ENCODE measurements at places on chromosomes 12 and 14.

- no peak for DNase-seq
Measured at GRCh38 chr14:23386999-23387398, 10.2 kb downstream of the CMTM5 start.

DNA sequence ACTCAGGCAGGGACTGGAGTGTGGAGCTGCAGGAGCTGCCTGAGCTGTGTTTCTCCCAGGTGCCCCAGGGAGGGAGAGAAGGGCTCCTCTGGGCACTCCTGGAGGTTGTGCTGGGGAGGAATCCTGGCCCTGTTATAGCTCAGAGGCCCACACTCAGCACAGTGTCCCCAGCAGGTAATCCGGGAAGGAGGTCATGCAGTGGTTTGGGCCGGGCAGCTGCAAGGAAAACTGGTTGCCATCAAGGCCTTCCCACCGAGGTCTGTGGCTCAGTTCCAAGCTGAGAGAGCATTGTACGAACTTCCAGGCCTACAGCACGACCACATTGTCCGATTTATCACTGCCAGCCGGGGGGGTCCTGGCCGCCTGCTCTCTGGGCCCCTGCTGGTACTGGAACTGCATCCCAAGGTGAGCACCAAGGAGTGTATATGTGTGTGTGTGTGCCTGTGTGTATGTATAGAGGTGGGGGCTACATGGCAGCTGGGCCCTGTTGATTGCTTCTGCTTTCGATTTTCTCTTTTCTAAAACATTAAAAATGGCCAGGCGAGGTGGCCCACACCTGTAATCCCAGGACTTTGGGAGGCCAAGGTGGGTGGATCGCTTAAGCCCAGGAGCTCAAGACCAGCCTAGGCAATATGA is 2.0 kb downstream of the AMHR2 start:
- DNase-seq, result no peak

GRCh38 chr14:99586761-99587459 is 17.1 kb downstream of the CCDC85C start:
- no peak for DNase-seq

GRCh38 chr14:70213721-70214282 is 25.1 kb upstream of the SLC8A3 start:
- DNase-seq, result no peak

DNA sequence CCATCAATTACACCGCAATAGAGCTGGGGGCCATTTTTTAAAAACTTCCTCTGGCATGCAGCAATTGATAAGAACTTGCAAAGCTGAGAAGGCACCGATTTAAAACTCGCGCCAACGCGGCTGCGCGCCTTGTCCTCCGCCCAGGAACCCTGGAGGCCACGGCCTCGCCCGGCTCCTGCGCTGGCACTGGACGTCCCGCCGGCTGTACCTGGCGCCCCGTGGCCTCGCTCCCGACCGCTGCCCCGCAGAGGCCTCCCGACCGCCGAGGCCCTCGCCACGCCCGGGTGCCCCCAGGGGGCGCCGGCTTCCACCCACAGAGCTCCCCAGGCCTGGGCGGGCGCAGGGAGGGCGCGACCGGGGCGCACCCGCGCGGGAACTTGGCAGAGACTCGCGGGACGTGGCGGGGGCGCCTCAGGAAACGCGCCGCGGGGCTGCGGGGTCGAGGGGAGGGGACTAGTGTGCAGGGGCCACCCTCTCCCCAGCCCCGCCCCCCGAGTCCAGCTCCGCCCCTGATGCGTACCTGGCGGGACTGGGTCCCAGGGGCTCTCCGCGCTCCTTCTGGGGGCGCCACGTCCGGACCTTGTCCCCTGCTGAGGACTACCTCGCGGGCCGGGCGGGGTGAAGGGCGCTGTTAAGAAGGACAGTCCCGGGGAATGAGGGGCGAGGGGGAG is 65.7 kb downstream of the TNFAIP2 start:
- DNase-seq, result peak; percentile 5

DNA sequence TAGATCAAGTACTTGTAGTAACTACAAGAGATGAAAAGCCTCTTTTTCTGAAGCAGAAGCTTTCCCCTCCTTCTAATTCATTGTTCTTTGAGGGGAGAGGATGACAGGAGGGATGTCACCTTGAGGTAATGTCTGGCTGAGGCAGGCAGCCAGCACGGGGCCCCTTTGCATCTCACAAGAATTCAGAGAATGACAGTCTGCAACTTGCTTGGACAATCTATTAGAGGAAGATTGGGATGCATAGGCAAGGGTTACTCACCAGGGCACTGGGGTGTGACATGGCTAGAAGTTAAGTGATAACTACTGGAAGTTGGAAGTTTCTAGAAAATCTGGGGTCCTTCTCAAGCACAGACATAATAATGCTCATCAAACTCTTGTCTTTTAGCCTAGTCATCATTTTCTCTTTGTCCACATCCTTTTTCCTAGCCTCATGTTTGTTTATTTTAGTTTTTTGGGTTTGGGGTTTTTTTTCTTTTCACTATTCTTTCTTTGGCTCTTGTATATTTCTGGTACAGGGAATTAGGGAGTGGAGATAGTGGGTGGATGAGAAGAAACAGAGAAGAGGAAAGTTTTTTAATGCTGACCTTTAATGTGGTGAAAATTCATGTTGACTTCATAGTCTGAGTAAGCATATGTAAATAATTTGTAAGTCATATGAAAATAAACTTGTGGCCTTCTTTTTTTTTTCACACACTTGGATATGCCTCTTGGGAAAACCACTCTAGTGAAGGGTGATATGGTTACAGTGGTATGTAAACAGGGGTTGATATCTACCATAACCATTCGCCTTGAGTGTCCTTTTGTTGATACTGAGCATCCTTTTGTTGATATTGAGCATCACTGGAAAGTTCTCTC is 55.1 kb downstream of the TTLL5 start:
- DNase-seq, result no peak

DNA sequence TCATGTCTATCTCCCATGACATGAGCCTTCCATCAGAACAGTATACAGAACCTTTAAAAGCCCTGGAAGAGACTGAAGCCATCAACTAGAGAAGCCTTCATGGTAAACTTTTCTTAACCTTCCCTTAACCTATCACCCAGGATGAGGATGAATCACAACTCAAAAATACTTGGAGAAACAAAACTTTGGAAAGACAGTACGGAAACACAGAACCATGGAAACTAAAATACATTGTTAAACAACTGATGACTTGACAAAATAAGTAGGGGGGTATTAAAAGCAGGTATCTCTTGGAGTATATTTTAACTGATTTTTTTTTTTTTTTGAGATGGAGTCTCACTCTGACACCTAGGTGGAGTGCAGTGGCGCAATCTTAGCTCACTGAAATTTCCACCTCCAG is 8.7 kb downstream of the TM7SF3 start:
- no peak for DNase-seq

DNA sequence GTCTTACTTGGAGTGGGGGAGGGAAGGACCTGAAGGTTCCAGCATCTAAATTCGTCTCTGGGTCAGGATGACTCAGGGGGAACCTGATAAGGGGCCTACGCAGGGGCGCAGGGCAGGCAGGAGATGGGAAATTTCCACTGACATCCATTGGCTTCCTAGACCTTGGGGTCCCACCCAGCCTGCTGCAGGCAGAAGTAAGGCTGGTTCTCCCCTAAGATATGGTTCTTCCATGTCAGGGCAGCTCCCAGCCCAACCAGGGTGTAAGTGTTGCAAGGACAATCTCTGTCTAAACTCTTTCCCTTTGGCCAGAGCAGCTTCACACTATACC is 2.1 kb upstream of the NDRG2 start:
- no peak for DNase-seq

DNA sequence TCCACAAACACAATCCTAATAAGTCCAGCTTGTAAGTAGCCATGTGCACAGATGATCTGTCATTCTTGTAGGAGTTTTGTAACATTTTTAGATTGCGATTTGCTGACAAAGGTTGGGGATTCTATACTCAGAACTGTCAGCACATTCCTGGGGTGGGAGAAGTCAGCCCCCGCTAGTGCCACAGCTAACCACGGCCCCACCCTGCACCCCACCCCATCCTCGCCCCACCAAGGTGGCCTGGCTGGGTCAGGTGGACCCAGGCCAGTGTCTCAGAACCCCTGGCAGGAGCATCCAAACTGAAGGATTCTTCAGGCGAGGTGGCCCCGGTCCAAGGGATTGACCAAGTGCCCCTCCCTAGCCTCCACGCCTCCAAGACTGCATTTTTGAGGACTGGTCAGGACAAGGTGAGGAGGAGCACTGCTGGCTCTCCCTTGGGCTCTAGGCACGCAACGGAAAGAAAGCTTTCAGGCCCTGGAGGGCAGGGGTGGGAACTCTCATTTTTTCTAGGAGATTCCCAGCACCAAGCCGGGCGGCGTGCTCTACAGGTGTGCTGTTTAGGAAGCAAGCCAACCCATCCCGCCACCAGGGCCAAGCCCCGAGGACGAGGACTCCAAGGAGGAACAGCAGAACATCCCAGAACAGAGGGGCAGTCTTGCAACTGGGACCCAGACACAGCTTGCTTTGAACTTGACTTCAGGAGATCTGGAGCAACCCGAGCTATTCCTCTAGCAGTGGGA is 172.8 kb downstream of the BCL11B start:
- DNase-seq, result no peak

- no peak for DNase-seq
Measured at GRCh38 chr12:129564768-129565167, 339.1 kb downstream of the TMEM132D start.

GRCh38 chr12:58765653-58766512 is 154.4 kb downstream of the LRIG3 start:
- no peak for DNase-seq

- DNase-seq, result no peak
Measured at GRCh38 chr12:104219361-104219892, 3.8 kb downstream of the TXNRD1 start.

DNA sequence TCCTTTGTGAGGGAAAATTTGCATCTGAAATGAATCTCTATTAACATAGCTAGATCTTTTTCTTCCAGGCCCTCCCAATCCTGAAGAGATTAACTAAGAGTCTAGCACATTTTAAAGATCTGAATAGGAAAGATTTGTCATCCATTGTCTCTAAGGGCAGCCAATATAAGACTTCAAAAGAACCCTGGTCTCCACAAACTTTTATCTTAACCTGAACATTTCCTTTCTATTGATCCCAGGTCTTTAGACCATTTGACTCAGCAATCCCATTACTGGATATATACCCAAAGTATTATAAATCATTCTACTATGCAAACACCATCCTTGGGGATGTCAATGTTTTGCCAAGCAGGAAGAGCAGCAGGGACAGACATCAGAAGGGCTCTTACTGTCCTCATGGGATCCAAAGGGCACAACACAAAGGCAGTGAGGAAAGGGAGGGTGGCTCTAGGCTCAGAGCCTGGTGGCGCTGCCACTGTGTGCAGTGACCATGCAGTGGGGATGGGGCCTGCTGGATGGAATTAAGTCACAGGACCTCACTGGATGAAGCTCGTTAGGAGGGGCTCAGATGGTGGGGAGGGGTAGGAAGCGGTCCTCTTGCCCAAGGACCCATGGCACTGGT is 12.7 kb upstream of the BDKRB2 start:
- DNase-seq, result no peak

DNA sequence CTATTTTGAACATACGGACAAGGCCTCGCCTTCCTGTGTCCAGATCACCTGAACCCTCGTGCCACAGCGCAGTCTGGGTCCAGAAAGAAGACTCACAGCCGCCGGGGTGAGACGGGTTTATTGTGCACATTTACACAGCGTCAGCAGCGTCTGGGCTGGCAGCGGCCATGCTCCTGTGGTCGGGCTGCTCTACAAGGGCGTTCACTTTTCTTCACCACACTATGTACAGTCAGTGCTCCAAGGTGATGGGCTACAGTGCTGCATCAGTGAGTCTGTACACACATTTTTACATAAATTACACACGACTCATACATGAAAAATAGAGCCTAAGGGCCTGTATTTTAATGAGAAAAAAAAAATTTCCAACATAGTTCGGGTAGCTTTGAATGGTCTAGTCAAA is 18.0 kb downstream of the ZFYVE21 start:
- DNase-seq, result no peak

GRCh38 chr14:59330455-59330854 is 134.7 kb downstream of the GPR135 start:
- DNase-seq, result no peak

- DNase-seq, result no peak
Measured at GRCh38 chr12:6375269-6376078, at the start of gene SCNN1A. SCNN1A (minus strand) TSS chr12:6375563; CDS start chr12:6374783, 780 bp downstream.

- no peak for DNase-seq
Measured at GRCh38 chr14:100304825-100305323, 1.4 kb downstream of the SLC25A29 start.

GRCh38 chr14:92121670-92122350 is at the start of the genes CPSF2 and NDUFB1:
CPSF2 (plus strand) TSS chr14:92121969; CDS start chr14:92130985, 9,016 bp downstream.
NDUFB1 (minus strand) TSS chr14:92121706; CDS start chr14:92117637, 4,069 bp downstream.
- peak; percentile 83 for DNase-seq

DNA sequence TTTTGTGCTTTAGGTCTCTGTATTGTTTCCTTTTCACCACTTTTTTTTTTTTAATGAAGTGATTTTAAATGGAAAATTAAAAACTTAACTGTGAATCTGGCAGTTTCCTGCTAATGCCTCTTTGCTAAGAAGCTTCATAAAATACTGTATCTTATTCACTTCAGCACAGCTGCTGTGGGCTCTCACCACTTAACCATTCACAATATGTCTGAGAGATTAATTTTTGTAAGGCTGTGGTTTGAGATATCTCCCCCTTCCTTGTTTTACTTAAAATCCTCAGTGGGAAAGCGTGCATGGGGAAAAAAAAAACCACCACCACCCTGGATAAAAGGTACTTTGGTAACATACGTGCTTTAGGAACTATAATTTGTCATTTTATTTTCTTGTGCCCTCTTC is 115.9 kb downstream of the ETV6 start:
- no peak for DNase-seq

GRCh38 chr14:23286020-23286901 is at the start of gene HOMEZ:
HOMEZ (minus strand) TSS chr14:23286132; CDS start chr14:23285952, 180 bp downstream.
- peak; percentile 98 for DNase-seq

DNA sequence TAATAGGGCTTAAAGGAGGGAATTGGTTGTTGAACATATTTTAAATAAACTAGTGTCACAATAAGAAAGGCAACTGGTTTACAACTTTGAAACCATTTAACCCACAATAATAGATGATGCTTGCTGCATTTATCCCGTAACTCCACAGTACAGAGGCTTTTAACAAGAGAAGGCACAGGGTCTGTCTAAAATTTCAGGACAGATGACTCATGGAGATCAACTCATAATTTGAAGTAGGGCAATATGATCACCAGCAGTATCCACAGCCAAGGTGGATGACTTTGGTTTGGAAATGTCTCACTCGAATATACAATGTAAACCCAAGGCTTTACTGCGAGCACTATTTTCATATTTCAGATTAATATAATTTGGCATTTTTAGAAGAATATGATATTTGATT is 340.2 kb downstream of the LRIG3 start:
- no peak for DNase-seq

GRCh38 chr12:106978035-106978800 is 8.7 kb downstream of the MTERF2 start:
- no peak for DNase-seq

- DNase-seq, result no peak
Measured at GRCh38 chr12:128155571-128155970, 111.4 kb upstream of the TMEM132C start.

DNA sequence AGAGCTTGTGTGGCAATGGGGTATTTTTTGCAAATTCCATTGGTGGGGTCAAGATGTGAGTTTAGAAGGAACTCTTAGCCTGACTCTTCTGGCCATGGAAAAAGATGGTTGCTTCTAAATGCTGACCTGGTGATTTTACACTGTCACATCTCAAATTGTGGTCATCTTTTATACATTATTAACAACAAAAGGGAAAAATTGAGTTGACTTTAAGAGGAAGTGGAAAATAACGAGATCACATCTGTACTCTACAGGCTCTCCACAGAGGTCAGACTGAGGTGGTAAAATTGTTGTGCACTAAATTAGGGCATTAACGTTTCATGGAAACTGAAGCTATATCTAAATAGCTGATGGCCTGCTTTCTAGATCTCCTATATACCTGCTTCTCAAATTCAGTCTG is 44.7 kb downstream of the PTPN11 start:
- DNase-seq, result no peak

GRCh38 chr14:87049950-87050349 is 943.0 kb downstream of the GALC start:
- DNase-seq, result no peak

All from stimulated activated CD4-positive, alpha-beta T cell treated with anti-CD3 and anti-CD28 coated beads, Interleukin-1b, Interleukin-23, amount 100 ng/mL, for 48 hours (primary cell).